ENCODE measurements at places on chromosomes 12 and 14.

GRCh38 chr12:10409392-10409791, at the start of gene KLRC4:
Gene KLRC4 (minus strand): TSS chr12:10409757. CDS start chr12:10409575, 182 bp downstream.
- DNase-seq: peak; percentile 27

DNA sequence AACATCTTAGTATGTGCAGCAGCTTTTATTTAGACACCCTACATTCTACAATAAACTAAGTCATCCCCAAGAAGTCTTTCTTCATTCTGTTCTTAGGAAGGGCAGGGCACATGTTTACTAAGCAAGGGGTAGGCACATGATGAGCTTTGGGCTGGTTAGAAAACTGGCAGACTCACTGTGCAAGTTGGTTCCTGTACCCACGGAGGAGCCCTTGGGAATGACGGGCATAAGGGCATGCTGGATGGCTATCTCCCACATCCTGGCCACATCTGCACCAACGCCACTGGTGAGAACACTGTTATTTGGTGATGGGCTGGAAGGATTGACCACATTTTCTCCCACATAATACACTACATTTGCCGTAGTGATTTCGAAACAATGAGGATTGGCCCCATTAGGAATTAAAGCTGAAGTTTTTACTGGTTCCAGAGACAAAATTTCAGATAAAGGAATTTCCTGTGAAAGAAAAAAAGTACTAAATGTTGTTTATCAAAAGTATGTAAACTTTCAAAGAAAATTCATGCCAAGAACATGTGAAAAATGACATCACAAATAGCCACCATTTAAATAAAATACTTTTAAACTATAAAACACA, 297.0 kb downstream of the PRKD1 start:
- DNase-seq: no peak

- no peak for DNase-seq
These were observed 70.4 kb downstream of the NCOR2 start for GRCh38 chr12:124497039-124497438.

- no peak for DNase-seq
These were observed 1.1 kb upstream of the ELK3 start for GRCh38 chr12:96192926-96193573.

DNA sequence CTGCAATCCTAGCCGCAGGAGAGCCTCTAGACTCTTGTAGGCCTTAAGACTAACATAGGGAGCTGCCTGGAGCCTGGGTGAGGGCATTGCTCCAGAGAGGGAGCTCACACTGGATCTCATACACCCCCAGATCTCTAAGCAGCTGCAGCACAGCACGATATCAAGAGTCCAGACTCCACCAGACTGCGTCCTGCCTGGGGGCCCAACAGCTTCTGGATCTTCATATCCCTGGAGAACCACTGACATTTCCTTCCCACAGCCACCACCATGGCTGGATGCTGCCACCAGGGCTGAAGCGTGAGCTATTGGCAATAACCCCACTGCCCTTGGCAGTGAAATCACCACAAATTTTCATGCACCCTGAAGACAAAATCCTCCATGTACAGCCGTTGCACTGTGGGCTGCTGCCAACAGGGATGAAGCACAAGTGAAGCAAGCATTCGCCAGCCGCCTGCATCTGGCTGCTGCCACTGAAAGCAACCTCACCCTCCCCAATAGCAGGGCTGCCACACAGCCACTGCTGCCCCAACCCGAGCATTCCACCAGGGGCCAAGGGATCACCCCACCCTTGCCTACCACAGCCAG, 28.2 kb downstream of the CACNA2D4 start:
- DNase-seq: no peak

DNA sequence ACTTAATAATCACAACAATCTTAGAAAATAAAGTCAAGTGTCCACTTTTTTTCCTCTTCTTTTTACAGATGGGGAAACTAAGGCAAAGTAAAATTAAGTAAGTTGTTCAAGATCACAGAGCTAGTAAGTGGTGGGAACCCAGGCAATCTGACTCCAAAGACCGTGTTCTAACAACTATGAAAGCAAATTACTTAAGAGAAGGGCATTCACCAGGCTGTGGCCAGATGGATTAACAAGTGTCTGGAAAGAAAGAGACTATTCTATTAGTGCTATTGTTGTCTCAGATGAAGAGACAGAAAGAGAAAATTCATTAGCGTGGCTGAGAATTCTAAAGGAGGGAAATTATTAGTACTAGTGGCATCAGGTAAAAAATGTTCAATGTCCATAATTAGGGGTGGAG, 48.5 kb downstream of the FGD6 start:
- no peak for DNase-seq

- no peak for DNase-seq
These were observed 81.4 kb downstream of the CRACR2A start for GRCh38 chr12:3671330-3672112.

GRCh38 chr12:65205886-65206285, 36.5 kb downstream of the LEMD3 start:
- peak; percentile 69 for DNase-seq

All from NCI-H526 treated with DMSO at 0.1 percent for 48 hours (cell line).